A673 (cell line): ENCODE measurements at places on chromosomes 6 and 20.

GRCh38 chr6:139060332-139060731 lies 31.8 kb downstream of the ABRACL start:
- no peak for DNase-seq

DNA sequence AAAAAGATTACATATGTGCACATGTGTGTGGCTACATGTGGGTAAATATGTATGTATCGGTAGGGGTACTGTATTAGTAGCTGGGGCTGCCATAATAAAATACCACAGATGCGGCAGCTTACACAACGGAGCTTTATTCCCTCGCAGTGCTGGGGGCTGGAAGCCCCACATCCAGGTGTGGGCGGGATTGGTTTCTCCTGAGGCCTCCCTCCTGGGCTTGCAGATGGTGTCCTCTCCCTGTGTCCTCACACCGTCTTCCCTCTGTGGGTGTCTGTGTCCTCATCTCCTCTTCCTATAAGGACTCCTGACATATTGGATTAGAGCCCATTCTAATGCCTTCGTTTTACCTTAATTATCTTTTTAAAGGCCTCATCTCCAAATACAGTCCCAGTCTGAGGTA lies 97.7 kb downstream of the LY86 start:
- DNase-seq: no peak

DNA sequence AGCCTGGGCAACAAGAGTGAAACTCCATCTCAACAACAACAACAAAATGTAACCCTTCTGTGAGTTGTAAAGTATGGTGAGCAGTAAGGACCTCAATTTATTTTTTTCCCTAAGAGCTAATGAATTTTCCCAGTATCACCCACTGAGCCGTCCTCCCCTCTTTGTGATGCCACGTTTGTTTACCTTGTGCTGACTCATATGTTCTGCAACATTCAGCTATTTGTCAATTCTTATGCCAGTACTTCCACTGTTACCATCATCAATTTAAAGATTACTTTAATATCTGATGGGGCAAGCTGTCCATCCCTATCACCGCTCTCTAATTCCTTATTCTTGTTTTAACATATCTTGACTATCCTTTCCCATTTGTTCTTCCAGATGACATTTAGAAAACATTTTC lies 37.5 kb downstream of the MAK start:
- no peak for DNase-seq

DNA sequence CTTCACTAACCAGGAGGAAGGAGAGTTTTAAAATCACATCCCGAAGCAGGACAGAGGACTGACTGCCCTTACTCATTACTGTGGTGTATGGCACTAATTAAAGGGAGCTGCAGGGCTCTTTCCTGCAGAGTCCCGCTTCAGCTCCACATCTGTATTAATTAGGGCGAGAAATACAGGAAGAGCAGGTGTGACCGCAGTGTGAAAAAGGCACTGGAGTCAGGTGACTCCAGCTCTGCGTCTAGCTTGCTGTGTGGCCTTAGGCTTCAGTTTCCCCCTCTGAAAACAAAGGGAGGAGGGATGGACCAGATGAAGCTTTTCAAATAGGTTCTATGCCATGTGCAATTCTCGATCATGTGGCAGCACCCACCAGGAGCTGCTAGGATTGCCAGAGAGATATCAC lies 34.0 kb downstream of the KIAA1755 start:
- no peak for DNase-seq

- no peak for DNase-seq
These were observed 8.0 kb downstream of the PNISR start for GRCh38 chr6:99416892-99417767.

DNA sequence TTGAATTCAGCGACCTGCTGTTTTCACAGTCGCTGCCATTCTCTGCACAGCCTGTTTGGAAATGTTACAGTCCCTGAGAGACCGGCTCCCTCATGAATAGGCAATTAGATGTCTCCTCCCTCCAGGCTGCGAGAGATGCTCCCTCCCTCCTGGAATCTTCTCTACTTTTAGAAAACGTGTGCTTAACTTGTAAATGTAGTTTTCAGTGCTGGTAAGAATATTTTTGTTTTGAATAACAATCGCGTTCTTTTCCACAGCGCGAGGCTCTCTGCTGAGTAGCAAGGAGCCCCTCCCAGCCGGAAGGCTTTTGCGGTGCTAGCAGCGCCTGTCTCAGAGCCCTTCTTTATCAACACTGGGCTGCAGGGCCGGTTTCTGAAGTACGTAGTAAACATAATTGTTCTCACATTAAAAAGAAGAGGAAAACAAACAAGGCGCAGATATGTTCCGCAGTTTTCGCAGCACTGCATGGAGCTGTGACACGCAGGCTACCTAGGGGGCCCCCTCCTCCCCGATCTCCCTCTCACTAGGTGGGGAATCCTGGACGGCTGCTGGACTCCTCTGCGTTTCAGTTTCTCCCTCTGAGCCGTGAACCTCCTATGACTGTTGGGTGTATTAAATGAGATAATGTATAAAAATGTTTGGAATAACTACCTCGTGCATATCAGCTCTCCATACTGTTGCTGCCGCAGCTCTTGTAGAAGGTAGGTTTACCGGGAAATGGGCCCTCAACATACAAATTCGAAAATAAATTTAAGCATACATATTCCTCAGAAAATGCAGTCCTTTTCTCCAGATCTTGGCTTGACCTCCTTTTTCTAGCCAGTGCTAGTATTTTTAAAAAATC lies 79.0 kb upstream of the SPACA1 start:
- DNase-seq: peak; percentile 35

DNA sequence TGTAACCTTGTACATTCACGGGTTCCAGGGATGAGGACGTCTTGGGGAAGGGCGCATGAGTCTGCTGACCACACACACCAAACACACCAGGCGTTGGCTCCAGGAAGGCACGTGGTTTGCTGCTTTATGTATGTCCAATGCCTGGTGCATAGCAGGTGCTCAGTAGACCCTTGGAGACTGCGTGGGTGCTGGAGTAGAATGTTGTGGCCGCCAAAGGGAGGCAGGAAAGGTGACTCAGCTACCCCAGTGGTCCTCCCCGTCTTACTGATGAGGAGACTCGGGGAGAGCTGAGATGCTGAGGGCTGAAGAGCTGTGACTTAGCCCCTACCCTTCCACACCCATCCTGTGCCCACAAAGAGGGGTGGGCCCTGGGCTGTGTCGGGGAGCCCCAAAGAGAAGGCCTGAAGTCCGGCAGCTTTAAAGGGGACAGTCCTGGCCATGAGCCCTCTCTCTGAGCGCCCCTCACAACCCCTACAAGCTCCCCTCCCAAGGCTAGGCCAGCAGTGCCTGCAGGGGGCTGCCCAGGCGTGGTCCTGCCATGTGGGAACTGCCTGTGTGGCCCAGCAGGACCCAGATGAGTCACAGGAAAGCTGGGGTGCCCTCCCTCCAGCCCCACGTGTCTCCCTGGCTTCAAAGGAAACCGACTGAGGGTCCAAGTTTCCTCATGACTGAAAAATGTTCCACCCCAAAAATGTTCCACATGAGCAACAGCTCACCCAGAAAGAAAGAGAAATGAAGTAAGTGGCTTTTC lies 28.0 kb upstream of the PTGIS start:
- no peak for DNase-seq
